Stimulated activated CD4-positive, alpha-beta T cell treated with anti-CD3 and anti-CD28 coated beads, Interleukin-12 subunit alpha, Interleukin-12 subunit beta, amount 100 ng/mL, for 24 hours (primary cell): ENCODE measurements at places on chromosomes 4 and X.

- DNase-seq, result no peak
Observed at GRCh38 chr4:145340071-145340675, 141.5 kb upstream of the SMAD1 start.

DNA sequence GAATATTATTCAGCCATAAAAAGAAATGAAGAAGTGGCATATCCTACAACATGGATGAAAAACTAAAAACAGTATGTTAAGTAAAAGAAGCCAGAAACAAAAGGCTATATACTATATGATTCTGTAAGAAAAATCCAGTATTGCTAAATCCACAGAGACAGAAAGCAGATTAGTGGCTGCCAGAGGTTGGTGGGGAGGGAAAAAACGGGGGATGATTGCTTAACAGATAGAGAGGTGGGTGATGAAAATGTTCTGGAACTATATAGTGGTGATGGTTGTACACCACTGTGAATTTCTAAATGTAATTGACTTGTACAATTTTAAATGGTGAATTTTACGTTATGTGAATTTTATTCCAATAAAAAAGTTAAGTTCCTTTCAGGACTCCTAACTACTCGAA is 157.6 kb upstream of the SH3RF1 start:
- no peak for DNase-seq

- DNase-seq, result no peak
Observed at GRCh38 chrX:124488412-124489161, 142.2 kb downstream of the SH2D1A start.

DNA sequence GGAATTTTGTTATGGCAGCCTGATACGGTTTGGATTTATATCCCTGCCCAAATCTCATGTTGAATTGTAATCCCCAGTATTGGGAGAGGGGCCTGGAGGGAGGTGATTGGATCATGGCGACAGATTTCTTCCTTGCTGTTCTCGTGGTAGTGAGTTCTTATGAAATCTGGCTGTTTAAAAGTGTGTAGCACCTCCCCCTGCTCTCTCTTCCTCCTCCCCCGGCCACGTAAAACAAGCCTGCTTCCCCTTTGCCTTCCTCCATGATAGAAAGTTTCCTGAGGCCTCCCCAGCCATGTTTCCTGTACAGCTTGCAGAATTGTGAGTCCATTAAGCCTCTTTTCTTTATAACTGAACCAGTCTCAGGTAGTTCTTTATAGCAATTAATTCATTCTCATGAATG is 37.9 kb downstream of the SUPT20HL2 start:
- no peak for DNase-seq

- DNase-seq, result no peak
Observed at GRCh38 chr4:74990276-74990875, 57.5 kb downstream of the PARM1 start.
